Lung microvascular endothelial cell (primary cell): ENCODE measurements at places on chromosomes 12 and 14. TPM values are rescaled to one million over a fixed set of nuclear protein-coding genes. Genes with fewer than 3 reads are reported as not detected.

- DNase-seq, result no peak
Observed at GRCh38 chr14:42927313-42927712, 1320.6 kb downstream of the LRFN5 start.

GRCh38 chr12:3655328-3655900 lies 97.5 kb downstream of the CRACR2A start:
- DNase-seq, result peak; percentile 48

- DNase-seq, result no peak
Observed at GRCh38 chr12:132324841-132325732, 4.3 kb downstream of the GALNT9 start.

GRCh38 chr12:65539023-65539422 lies 260.5 kb downstream of the MSRB3 start:
- DNase-seq, result no peak

- no peak for DNase-seq
Observed at GRCh38 chr12:38744041-38744440, 161.3 kb downstream of the CPNE8 start.

RASSF8 gene
- 31.4 and 43.3 TPM in 2 replicates for total RNA-seq

DNA sequence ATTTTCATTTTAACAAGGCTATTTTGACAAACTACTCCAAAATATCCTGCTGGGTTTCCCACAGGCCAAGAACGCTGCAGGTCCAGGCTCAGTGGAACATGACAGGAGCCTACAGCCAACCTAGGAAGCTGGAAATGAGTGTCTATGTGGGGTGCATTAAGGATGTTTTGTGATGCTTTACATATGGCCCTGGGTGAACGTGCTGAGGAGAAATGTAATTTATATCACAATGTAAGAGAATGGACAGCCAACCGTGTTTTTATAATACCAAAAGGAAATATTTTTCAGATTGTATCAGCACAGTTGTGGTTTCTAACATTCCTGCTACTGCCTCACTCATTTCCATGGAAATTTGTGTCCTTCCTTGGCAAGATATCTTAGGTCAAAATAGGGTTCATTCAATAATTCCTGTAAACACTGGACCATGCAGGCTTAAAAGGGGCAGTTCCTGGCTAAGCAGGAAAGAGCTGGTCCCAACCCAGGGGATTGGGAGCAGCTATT lies 51.5 kb downstream of the ST8SIA1 start:
- DNase-seq, result peak; percentile 12

- DNase-seq, result no peak
Observed at GRCh38 chr14:92922155-92922735, 705 bp upstream of the CHGA start.

GRCh38 chr14:66233591-66233990 lies 252.6 kb upstream of the CCDC196 start:
- no peak for DNase-seq

DNA sequence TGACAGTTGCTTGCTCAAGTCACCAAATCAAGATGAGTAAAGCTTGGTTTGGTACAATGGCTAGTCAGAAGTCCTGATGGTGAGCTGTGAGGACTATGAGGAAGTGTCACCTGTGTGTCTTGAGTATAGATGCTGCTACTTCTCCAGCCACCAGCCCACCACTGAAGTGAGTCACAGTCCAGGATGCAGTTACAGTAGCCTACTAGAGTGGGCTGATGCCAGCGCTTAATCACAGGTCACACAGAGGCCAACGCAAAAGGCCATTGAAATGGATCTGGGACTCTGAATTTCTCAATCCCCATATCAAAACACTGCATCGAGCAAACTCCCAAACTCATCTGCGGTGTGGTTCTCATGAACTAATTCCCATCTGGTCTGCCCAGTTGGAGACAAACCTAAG lies 223.1 kb downstream of the ANO6 start:
- DNase-seq, result peak; percentile 10

DNA sequence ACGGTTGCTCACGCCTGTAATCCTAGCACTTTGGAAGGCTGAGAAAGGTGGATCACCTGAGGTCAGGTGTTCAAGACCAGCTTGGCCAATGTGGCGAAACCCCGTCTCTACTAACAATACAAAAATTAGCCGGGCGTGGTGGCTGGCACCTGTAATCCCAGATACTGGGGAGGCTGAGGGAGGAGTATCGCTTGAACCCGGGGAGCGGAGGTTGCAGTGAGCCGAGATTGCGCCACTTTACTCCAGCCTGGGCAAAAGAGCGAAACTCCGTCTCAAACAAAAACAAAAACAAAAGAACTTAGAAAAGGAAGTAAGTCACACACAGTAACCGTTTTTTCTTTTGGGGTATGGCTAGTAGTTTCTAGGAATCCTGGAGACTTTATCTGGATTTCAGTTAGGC lies 1.7 kb upstream of the PALS1 start:
- DNase-seq, result no peak

- no peak for DNase-seq
Observed at GRCh38 chr14:59018460-59018859, 170.0 kb upstream of the DAAM1 start.

EMP1 gene
- 58.4 and 83.3 TPM in 2 replicates for total RNA-seq

GRCh38 chr12:15520083-15520482 lies 197.8 kb downstream of the PTPRO start:
- DNase-seq, result no peak

GRCh38 chr12:94386422-94386821 lies 73.2 kb downstream of the CEP83 start:
- DNase-seq, result no peak
